ENCODE measurements at places on chromosomes 3 and 15. TPM values are rescaled to one million over a fixed set of nuclear protein-coding genes. Genes with fewer than 3 reads are reported as not detected.

TNNC1 gene
- 0.34 TPM for total RNA-seq

DNA sequence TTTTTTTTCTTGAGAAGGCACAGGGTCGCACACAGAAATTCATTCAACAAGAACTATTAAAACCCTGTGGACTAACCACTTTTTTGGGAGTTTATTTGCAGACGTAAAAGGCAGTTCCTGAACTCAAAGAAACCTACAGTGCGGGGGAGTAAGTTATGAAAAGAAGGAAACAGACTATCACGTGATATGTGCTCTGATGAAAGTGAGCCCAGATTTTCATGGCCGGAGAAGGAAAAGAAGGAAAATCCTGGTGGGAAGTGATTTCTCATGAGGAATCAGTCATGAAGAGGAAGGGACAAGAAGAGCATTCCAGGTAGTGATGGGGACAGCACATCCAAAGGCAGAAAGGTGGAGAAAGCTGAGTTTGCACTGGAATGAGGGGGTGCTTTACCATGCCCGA is 26.1 kb downstream of the SEMA6D start:
- DNase-seq = no peak
- no peaks in the 10 kb centered on the region for H3K36me3 ChIP-seq
- no peaks in the 10 kb centered on the region for H3K4me1 ChIP-seq
- no peak overlapping the region for H3K4me3 ChIP-seq
- H3K27ac ChIP-seq = no peak overlapping the region

GRCh38 chr15:67897646-67898339 is 57.9 kb upstream of the RNU6-1 start:
- peaks cover 4% of the 10 kb centered on the region for H3K27me3 ChIP-seq
- DNase-seq = no peak
- H3K4me3 ChIP-seq = no peak overlapping the region
- H3K4me1 ChIP-seq = no peaks in the 10 kb centered on the region

DNA sequence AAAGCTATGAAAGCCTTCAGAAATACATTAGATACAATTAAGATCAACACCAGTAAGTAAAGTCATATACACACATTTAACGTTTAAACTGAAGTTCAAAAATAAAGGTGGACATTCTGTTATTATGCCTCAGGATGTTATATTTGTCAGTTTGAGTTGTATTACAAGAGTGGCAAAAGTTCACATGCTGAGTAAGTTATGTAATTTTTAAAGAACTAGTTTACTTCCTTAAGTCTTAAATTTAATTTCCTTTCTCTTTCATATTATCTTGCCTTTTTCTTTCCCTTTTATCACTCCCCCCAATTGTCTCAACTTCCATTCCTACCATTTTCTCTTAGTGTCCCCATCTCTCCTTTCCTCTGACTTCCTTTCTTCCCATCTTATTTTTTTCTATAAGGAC is 4.9 kb upstream of the GPR87 start:
- DNase-seq = no peak
- H3K4me3 ChIP-seq = no peak overlapping the region
- no peaks in the 10 kb centered on the region for H3K27me3 ChIP-seq
- H3K4me1 ChIP-seq = peaks cover 48% of the 10 kb centered on the region
- H3K36me3 ChIP-seq = no peaks in the 10 kb centered on the region

- H3K4me1 ChIP-seq = no peaks in the 10 kb centered on the region
- H3K27ac ChIP-seq = no peak overlapping the region
- no peaks in the 10 kb centered on the region for H3K27me3 ChIP-seq
- no peak overlapping the region for H3K4me3 ChIP-seq
- no peaks in the 10 kb centered on the region for H3K36me3 ChIP-seq
These were observed 36.2 kb downstream of the PEX5L start for GRCh38 chr3:180000500-180000899.
